ENCODE measurements at places on chromosomes 3 and 15. TPM values are rescaled to one million over a fixed set of nuclear protein-coding genes. Genes with fewer than 3 reads are reported as not detected.

GRCh38 chr15:82790321-82790720, 15.5 kb downstream of the FSD2 start:
- DNase-seq, result no peak

The SPTSSB gene
- total RNA-seq, result not detected

The PGBD4 gene
- total RNA-seq, result 1.5 TPM

The TM4SF18 gene
- 35.5 TPM for total RNA-seq

The TRAIP gene
- 17.4 TPM for total RNA-seq

- no peak for DNase-seq
Measured at GRCh38 chr15:58472221-58472620, 40.4 kb downstream of the LIPC start.

The DLL4 gene
- 18.2 TPM for total RNA-seq

DNA sequence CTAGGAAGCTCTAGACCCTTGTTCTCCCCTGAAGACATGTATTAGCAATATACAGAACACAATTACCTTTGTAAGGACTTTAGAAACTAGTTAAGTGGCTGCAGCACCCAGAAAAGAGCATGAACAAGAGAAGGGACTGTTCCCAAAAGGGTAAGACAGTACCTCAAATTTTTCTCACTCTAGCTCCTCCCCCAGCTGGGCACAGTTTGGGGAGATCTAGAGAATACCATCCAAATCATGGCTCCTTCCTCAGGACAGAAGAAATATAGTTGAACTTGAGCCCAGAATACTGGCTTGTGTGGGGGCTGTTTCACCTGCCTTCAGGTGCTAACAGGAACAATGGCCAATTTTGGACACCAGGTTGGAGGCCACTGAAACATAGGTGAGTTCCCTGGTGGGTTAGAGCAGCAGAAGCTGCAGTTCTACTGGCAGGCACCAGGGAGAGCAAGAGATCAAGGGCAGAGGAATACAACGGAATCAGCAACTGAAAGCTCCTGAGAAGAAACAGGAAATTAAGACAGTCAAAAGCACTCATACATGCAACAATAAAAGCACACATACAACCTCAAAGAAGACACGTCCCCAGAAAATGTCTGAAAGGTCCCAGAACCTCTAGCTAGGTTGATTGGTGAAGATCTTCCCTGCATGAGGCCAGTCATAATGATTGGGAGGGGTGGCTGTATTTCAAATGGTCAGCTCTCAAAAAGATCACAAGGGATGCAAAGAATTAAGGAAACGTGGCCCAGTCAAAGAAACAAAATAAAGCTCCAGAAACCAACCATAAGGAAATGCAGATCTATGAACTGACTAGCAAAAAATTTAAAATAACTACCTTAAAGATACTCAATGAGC, 104.9 kb upstream of the ASB14 start:
- no peak for DNase-seq

DNA sequence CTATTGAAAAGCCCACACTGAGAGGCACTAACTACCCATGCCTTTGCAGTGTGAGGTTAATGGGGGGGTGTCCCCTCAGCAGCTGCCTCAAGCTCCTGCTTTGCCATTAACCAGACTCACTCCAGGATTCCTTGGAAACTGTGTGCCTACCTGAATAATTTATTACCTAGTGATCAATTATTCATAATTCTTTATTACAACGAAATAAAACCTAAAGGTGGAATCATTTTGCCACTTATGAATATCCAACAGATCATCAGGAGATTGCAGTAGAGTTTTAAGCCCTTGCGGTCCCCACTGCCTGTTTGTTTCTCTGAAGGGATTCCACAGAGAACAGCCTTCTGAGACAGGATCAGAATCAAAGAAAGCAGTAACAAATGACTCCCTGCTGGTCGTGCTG, 23.3 kb downstream of the NEK11 start:
- DNase-seq, result no peak

The TRAT1 gene
- total RNA-seq, result not detected

DNA sequence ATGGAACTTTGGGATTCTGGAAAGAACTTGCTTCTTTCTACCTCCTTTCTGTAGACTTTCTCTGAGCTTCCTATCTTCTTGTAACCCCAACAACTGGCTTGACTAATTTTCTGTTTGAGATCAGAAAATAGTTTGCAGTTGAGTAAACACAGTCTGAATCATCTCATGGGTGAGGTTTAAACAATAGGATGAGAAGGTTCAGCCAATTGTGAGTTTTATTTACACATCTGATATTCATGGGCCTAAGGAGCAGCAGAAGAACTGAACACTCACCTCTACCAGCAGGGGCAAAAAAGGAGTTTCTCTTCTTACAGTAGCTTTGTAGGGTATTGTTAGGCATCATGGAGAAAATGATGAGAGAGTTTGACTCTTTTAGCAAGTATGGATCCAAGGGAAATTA, 54.2 kb downstream of the DTWD1 start:
- no peak for DNase-seq
